ENCODE measurements at places on chromosomes 7 and 10. TPM values are rescaled to one million over a fixed set of nuclear protein-coding genes. Genes with fewer than 3 reads are reported as not detected.

The H2BK1 gene
- 0.83 TPM for total RNA-seq

The CRHR2 gene
- not detected for total RNA-seq

The ACSM6 gene
- total RNA-seq = not detected

The TET1 gene
- total RNA-seq = 1.2 TPM

The FAM180A gene
- total RNA-seq = not detected

The VWA2 gene
- not detected for total RNA-seq

The HGF gene
- not detected for total RNA-seq

The AGBL3 gene
- 2.0 TPM for total RNA-seq

The CACUL1 gene
- total RNA-seq = 27.6 TPM

The SAP25 gene
- 9.2 TPM for total RNA-seq

The RNLS gene
- 2.4 TPM for total RNA-seq

The TUBAL3 gene
- 0.14 TPM for total RNA-seq

The C10orf90 gene
- not detected for total RNA-seq

The CFAP70 gene
- 0.33 TPM for total RNA-seq

The ASIC3 gene
- total RNA-seq = 4.0 TPM

The PSMA2 gene
- total RNA-seq = 202 TPM

The OPN1SW gene
- total RNA-seq = not detected

The MACROH2A2 gene
- total RNA-seq = 4.5 TPM

The C10orf67 gene
- 0.07 TPM for total RNA-seq

The ZKSCAN5 gene
- 7.2 TPM for total RNA-seq

The TYW1B gene
- total RNA-seq = 4.2 TPM

The NYAP1 gene
- total RNA-seq = 0.49 TPM

The INSIG1 gene
- total RNA-seq = 121 TPM

The CUL2 gene
- total RNA-seq = 50.2 TPM

The MET gene
- 2.2 TPM for total RNA-seq
